ENCODE measurements at places on chromosomes 11 and 22. TPM values are rescaled to one million over a fixed set of nuclear protein-coding genes. Genes with fewer than 3 reads are reported as not detected.

Gene MS4A12
- not detected for total RNA-seq

Gene PLAAT3
- total RNA-seq, result 3.3 TPM

Gene FIBP
- 30.4 TPM for total RNA-seq

Gene TENM4
- total RNA-seq, result 0.97 TPM

DNA sequence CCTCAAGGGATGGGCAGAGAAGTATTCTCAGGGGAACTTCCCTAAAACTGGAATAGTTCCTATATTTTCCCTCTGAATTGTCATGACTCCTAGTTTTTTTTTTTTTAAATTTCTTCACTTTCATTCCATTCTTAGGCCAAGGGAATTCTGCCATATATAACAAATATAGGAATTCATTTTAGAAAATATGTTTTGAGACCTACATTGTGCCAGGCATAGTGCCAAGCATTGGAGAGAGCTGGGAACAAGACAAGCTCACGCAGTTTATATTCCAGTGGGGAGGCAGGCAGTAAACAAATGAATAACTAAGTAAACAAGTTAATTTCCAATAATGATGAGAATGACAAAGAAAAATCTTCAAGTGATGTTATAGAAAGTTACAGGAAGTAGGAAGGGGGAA lies 2.6 kb upstream of the NPTXR start:
- peaks cover 13% of the 10 kb centered on the region for H3K4me1 ChIP-seq
- H3K4me3 ChIP-seq, result no peak overlapping the region
- H3K27ac ChIP-seq, result no peak overlapping the region
- peaks cover 23% of the 10 kb centered on the region for H3K27me3 ChIP-seq
- DNase-seq, result no peak

DNA sequence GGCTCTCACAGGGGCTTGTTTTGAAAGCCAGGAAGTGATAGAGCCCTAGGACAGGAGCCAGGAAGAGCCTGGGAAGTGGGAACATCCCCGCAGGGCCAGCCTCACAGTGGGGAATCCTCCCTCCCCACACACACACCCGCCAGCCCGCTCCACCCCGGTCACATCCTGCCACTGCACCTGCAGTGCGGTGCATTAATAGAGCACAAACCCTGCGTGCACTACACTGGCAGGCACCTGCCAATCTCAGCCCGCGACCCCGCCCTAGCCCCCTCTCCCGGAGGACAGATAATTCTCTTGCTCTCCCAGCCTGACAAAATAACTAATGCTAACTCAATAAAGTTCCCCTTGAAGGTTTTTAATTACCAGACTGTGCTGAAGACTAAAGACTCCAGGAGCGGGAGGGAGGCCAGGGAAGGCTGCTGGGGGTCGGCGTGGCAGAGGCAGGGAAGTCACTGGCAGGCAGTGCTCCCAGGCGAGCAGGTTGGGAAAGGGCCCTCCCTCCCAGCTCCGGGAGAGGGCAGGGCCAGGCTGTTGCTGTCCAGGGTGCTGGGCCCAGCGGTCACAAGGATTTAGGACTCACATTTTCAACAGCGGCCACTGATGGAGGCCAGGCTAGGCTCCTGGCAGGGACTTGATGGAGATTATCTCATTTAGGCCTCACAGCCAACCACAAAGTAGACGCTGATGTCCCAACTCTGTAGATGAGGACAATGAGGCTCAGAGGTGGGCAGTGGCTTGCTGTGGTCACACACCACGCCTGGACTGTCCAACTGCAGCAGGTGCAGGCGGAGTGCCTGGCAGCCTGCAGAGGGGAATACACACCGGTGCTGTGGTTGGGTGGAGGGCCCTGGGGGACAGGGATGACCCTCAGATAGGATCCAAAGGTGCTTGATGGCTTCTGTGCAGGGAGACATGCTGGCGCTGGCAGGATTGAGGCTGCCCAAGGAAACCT lies 23.9 kb upstream of the TCF20 start:
- H3K27me3 ChIP-seq, result no peaks in the 10 kb centered on the region
- peak overlapping the region; percentile 53 for H3K4me3 ChIP-seq
- peak overlapping the region; percentile 49 for H3K27ac ChIP-seq
- peaks cover 38% of the 10 kb centered on the region for H3K4me1 ChIP-seq
- no peaks in the 10 kb centered on the region for H3K36me3 ChIP-seq

- H3K27me3 ChIP-seq, result no peaks in the 10 kb centered on the region
- DNase-seq, result peak; percentile 19
- H3K4me3 ChIP-seq, result peak overlapping the region; percentile 98
- H3K36me3 ChIP-seq, result peaks cover 21% of the 10 kb centered on the region
These were observed 737 bp downstream of the RBM4 start for GRCh38 chr11:66639066-66639813.

DNA sequence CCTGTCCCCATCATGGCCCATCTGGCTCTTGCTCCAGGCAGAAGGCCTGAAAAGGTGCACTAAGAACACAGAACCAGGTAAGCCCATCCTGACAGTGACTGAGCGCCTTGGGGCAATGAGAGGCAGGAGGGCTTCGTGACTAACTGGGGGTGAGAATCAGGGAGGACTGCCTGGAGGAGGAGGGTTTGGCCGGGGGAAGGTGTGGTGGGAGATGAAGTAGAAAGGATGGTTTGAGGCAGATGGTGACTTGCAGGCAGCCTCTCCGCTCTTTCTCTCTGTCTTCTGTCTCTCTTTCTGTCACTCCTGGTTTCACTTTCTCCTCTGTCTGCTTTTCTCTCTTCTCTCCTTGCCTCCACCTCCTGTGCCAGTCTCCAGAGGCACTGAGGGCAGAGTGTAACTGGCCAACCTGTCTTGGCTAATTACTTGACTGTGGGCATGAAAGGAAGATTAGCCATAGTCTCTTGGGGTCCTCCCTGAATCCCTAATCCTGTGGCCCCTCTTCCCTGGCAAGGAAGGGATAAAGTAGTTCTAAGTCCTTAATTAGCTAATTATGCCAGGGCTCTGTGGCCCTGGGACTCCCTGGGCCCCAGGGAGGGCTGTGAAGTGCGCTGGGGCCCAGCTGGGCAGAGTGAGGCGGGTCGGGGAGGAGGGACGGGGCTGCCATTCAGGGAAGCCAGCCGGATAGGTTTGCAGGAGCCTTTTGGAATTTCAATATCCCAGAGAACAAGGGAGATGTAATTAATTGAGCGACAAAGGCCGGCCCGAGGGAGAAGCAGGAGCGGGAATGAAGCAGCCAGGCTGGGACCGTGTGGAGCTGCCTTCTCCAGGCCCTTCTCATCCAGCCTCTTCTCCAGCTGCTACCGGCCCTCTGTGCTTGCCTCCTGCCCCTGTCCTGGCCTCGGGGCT lies 61.1 kb downstream of the CACNA1I start:
- peaks cover 18% of the 10 kb centered on the region for H3K4me1 ChIP-seq
- no peak overlapping the region for H3K27ac ChIP-seq
- peaks cover 4% of the 10 kb centered on the region for H3K36me3 ChIP-seq
- peaks cover 13% of the 10 kb centered on the region for H3K27me3 ChIP-seq

- peak overlapping the region; percentile 100 for H3K4me3 ChIP-seq
- peak; percentile 83 for DNase-seq
- H3K27ac ChIP-seq, result peak overlapping the region; percentile 99
- H3K4me1 ChIP-seq, result peaks cover 16% of the 10 kb centered on the region
- H3K27me3 ChIP-seq, result no peaks in the 10 kb centered on the region
These were observed 21.5 kb upstream of the MALAT1 start for GRCh38 chr11:65477149-65477965.

DNA sequence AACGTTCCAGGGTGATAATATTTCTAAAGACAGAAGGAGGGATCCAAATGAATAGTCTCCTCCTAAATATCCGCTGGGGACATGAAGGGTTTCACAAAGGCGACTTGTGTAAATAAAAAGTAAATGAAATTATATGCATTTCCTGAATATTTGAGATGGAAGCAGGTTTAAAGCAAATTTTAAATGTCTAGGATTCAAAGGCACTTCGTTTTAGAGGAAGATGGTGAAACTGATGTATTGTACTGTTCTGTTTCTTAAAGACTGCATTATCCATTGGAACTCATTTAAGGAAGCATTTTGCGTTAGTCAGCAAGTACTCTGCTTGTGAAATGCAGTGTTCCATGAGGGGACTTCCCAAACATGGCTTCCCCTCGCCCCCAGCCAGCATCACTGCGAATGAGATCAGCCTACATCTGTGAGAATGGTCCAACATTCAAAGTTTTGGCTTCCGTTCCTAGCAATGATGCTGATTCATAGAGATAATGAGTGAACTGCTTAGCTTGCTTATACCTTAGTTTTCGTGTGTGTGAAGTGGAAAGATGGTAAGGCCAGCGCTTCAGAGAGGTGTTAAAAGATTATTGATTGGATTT lies 1.5 kb downstream of the RAB39A start:
- DNase-seq, result no peak
- peaks cover 6% of the 10 kb centered on the region for H3K4me1 ChIP-seq
- peak overlapping the region; percentile 91 for H3K4me3 ChIP-seq
- peaks cover 19% of the 10 kb centered on the region for H3K27me3 ChIP-seq

DNA sequence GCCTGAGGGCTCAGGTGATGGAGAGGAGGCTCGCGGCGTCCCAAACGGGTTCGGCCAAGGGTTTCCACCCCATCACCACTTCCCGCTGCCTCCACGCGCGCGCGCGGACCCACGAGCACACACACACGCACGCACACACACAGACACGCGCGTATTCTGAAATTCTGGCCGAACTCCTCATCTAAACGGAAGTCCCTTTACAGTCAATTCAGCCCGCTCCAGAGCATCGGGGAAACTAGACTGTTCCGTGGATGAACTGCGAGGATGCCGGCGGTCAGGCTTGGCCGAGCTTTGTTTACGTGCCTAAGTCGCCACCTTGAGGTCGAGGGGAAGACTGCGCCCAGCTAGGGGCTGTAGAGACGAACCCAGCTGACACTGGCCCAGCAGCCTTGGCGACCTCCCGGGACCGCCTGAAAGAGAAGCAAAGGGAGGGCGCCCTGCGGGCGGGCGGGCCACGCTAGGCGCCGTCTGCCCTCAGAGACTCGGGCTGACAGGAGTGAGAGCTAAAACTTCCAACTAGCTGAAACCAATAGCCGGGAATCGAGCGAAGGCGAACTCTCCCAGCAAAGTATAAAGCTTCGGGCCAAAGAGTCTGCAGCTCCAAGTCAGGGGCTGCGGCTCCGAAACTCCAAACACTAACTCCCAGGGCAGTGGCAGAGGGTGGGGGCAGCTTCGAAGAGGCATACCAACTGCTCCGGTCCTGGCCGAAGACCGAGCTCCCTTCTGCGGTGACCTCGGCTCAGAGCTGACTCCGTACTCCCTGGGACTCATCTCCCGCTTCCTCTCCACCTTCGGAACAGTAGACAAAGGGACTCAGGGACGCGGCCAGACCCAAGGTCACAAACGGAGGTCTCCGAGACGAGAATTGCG lies 124.7 kb upstream of the C11orf58 start:
- DNase-seq, result no peak
- H3K36me3 ChIP-seq, result no peaks in the 10 kb centered on the region
- H3K27me3 ChIP-seq, result peaks cover 19% of the 10 kb centered on the region

DNA sequence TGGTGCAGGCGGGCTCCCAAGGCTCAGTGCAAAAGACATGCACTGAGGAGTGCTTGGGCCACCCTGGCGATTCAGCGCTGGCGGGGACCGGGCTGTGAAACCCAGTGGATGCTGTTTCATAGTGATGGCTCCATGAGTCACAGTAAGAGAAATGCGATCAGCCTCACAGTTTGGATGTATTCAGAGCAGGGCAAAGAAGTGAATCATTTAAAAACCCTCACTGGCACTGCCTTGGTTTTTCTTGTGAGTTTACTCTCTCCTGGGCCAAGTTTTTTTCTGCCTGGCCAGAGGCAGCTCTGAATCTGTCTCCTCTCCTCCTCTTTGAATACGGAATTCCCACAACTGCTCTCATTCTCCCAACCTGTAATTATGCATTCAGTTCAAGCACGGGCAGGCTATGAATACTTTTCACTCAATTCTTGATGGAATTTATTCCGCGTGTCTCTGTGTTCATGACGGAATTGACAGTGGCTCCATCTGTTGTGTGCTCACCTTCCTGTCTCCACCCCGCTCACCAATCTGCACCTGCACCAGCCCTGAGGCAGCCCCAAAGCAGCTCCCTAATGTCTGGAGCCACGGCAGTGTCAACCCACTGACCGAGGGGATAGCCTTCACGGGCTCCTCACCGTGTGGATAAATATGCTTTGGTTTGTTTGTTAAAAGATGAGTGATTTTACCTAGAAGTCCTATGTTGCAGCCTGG lies 14.9 kb downstream of the ADAMTS8 start:
- H3K36me3 ChIP-seq, result peaks cover 3% of the 10 kb centered on the region
- peaks cover 54% of the 10 kb centered on the region for H3K27me3 ChIP-seq
- no peak overlapping the region for H3K4me3 ChIP-seq
- no peak for DNase-seq
- H3K27ac ChIP-seq, result no peak overlapping the region
- H3K4me1 ChIP-seq, result peaks cover 2% of the 10 kb centered on the region

DNA sequence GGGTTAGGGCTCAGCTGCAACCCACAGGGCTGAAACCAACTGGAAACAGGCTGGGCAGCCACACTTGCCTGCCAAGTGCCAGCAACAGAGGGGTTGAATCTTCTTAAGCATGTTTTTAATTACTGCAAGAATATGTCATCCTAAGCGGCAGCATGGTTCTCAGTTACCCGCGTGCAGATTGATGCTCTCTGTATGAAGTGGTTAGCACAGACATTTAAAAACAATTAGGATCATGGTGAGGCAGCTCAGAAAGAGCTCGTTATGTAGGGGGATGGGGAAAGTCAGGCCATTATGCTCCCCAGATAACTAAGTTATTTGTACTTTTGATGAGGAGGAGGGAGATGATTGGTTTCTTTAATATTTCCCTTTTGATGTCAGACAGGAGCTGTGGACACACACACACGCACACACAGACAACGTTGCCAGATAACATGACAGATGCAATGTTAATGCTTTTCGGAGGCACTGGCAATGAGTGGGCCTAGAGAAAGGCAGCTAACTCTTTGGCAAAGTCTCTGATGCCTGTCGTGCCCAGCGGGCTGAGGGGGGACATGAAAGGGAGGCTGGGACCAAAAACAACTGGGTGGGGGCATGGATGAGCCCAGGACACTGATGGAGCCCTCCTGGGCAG lies 389.7 kb downstream of the NXPE2 start:
- no peaks in the 10 kb centered on the region for H3K4me1 ChIP-seq
- no peaks in the 10 kb centered on the region for H3K36me3 ChIP-seq
- H3K27ac ChIP-seq, result no peak overlapping the region
- no peak overlapping the region for H3K4me3 ChIP-seq

DNA sequence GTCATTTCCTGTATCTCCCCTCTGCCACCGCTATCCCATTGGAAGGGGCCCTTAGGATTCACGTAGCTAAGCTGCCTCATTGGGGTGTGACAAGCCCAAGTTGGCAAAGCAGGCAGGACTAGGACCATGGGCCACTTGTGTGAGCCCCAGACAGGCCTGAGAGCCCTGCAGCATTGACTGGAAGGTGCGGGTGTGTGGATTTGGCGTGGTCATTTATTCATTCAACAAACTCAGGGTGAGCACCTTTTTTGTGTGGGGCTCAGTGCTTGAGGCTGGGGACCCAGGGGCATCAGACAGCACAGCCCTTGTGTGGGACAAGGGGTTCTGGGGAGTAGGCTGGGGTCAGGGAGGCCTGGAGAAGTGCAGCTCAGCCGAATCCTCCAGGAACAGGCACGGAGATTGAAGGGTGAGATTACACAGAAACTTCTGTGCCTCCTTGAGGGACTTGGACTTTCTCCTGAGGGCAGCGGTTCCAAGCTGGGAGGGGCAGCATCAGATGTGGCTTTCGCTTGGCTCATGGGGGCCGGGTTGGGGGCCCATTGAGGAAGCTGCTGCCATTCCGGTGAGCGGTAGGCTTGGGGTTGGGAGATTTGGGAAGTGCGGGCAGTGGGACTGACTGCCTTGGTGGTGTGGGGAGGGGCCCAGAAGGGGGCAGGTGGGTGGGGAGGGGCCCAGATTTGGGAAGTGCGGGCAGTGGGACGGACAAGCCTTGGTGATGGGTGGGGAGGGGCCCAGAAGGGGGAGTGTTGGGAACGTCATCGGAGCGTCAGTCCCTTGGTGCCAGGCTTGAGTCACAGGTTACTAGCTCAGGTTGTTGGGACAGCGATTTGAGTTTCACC lies 11.9 kb downstream of the MGAT3 start:
- peaks cover 20% of the 10 kb centered on the region for H3K4me1 ChIP-seq
- H3K27ac ChIP-seq, result no peak overlapping the region
- H3K4me3 ChIP-seq, result no peak overlapping the region
- no peaks in the 10 kb centered on the region for H3K27me3 ChIP-seq
- H3K36me3 ChIP-seq, result no peaks in the 10 kb centered on the region

Measured in T-helper 17 cell (primary cell).